ENCODE measurements at places on chromosomes 7 and 10.

- ATAC-seq, result no peak
These were observed 4.6 kb downstream of the ATP6V1F start for GRCh38 chr7:128867241-128867640.

DNA sequence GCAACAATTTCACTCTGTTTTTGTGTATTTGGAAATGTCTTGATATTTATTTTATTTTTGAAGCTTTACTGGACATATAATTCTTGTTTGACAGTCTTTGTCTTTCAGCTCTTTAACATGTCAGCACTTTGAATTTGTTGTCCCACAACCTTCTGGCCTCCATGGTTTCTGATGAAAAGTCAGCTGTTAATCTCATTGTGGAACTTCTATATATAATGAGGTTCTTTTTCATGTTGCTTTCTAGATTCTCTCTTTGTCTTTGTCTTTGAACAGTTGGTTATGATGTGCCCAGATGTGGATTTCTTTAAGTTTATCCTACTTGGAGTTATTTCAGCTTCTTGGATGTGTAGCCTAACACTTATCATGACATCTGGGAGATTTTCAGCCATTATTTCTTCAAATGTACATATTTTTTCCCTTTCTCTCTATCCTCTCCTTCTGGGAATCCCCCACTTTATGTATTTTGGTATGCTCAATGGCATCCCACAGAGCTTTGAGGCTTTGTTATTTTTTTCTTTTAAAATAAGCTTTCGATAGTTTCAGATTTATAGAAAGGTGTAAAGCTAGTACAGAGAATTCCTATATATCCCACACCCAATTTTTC is 9.5 kb upstream of the LMTK2 start:
- no peak for ATAC-seq

DNA sequence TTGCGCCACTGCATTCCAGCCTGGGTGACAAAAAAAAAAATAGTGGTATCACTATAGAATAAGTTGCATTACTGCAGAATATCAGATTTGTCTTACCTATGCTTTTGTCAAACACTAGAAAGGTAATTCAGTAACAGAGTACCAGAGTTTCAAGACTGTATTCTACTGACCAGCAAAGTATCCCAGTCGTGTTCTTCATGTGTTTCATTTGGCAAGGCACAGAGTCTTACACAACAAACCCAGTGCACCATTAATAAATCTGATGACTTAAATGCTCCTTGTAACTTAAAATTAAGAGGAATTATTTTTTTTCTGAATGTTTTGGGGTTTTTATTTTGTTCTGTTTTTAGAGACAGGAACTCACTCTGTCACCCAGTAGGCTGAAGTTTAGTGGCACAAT is 34.4 kb upstream of the PBLD start:
- ATAC-seq, result no peak

DNA sequence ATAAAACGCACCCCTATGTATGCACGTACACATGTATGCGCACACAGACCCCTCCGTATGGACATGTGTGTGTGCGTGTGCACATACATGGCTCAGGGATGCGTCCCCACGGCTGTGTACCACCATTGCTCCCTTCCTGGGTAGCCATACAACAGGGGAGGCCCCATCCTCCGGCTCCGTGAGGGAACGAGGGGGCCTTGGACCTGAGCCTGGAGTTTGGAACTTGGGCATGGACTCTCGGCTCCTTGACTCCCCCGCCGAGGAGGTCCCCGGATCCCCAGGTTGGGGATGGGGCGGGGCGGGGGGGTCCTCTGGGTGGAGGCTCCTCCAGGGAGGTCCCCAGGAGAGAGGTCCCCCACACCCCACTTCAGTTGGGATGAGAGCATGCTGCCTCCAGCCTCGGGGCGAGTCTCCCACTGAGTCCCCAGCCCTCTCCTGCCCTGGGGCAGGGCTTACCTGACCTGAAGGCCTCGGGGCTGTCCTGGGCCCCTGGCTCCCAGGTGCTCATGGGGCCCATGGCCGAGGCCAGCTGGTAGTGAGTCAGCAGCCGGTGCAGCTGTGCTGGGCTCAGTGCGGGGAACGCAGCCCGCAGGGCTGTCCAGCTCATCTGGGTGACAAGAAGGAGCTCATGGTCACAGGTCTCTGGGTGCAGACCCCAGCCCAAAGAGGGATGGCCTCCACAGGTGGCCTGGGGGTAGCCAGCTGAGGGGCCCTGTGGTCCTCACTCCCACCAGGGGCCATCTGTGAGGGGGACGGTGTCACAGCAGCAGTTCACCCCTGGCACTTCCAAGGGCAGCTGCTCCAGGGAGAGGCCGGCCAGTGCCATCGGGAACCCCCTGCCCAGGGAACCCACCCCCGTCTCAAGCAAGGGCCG is 29.9 kb downstream of the AP5Z1 start:
- no peak for ATAC-seq

- ATAC-seq, result no peak
These were observed 18.7 kb downstream of the LCOR start for GRCh38 chr10:96850825-96851224.

DNA sequence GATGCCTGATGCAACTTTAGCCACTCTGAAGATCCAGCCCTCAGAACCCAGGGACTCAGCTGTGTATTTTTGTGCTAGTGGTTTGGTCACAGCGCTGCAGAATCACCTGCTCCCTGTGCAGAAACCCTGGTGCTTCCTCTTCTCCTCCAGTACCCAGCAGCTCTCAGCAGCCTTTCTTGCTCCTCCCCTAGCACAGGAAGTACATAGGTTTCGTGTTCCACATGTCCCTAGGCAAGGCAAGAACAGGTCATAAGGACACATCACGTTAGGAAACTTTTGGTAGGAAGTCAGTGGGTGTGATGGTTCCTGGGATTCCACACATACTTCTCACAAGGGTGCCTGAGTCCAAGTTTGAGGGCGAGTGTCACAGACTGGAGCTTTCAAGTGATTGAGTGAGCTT is 167.9 kb upstream of the PRSS1 start:
- ATAC-seq, result peak; percentile 76

DNA sequence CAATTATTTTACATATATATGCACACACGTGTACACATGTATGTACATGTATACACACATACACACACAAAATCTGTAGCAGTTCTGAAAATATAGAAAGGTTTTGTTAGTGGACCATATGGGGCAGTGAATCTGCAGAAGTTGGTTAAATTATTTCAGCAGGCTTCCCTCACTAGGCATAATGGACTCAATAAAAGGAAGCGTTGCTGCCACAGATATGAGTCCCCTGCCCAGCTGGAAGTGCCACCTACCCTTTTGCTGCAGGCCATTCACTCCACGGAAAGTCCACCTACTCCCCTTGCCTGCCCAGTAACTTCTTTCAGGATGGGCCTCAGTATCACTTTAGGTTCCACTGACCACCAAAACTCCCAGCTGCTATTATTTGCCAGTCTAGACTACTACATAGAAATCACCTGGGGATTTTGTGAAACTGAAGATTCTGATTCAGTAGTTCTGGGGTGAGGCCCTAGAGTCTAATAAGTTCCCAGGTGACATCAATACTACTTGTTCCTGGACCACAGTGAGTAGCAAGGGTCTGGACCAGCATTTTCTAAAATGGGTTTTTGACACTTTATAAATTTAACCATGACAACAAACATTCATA is 29.3 kb upstream of the CROT start:
- peak; percentile 79 for ATAC-seq

- no peak for ATAC-seq
These were observed 770.8 kb downstream of the ANKRD7 start for GRCh38 chr7:118995350-118995749.

DNA sequence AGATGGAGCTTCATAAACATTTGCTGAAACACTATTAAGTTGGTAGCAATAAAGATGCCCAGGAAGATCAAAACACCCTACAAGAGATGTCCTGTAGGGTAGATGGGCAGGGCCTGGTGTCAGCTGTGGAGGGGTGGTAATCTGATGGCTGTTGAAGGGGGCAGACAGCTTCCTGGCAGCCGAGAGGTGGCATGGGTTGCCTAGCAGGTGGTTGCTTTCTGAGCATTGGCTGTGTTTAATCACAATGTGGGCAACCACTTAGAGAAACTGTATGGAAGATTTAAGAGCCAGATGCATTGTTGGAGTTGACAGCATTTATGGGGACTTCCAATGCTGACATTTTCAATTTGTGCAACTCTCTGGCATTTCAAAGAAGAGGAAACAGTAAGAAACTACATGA is 79.9 kb upstream of the SLC26A5 start:
- no peak for ATAC-seq

DNA sequence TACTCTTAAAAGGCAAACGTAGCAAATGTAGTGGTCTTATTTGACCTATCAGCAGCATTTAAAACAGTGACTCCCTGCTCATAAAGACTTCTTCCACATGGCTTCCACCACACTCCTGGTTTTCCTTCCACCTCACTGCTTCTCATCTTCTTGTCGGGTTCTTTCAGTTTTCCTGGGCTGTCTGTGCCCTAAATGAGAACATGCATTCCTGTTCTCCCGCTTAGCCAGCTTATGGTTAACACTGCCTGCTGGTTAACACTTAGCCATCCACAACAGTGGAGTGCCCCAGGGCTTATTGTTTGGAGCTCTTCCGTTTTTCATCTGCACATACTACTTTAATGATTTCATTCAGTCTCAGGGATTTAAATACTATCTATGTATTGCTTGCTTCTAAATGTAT is 34.3 kb upstream of the EXOC6 start:
- no peak for ATAC-seq

DNA sequence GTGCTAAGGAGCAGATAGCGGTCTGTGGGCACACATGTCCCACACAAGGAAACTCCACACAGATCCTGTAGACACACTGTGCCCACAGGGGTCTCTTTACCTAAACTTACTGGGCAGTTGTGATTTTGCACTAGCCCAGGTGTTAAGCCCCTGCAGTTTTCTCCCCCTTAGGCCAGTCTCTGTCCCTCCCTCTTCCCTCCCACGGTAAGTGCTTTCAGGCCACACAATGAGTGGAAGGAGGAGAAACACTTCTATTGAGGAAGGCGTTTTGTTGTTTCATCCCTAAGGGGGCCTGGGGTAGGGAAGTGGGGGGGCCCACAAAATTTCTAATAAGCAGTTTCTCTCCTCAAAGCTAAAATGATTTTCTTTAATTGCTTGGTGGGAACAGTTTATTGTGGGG is 51.4 kb downstream of the FBXW4 start:
- ATAC-seq, result no peak

DNA sequence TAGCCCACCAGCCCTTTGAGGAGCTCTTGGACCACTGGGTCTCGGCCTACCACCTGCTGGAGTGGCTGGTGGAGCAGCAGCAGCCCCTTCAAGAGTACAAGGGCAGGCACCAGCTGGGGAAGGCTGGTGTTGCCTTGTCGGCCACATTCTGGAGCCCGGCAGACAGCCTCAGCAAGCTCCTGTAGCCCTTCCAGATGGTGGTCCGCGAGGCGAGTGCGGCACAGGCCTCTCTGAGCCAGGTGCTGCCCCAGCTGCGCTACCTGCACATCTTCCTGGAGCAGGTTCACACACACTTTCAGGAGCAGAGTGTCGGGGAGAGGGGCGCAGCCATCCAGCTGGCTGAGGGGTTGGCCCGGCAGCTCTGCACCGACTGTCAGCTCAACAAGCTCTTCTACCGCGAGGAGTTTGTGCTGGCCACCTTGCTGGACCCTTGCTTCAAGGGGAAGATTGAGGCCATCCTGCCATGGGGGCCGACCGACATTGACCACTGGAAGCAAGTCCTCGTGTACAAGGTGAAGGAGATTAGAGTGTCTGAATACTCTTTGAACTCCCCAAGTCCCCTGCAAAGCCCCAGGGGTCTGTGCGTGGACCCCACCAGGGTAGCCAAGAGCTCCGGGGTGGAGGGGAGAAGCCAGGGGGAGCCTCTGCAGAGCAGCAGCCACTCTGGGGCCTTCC is 7.0 kb upstream of the ACTR3C start:
- ATAC-seq, result no peak

GRCh38 chr10:10630281-10630680 is 387.4 kb upstream of the CELF2 start:
- no peak for ATAC-seq

DNA sequence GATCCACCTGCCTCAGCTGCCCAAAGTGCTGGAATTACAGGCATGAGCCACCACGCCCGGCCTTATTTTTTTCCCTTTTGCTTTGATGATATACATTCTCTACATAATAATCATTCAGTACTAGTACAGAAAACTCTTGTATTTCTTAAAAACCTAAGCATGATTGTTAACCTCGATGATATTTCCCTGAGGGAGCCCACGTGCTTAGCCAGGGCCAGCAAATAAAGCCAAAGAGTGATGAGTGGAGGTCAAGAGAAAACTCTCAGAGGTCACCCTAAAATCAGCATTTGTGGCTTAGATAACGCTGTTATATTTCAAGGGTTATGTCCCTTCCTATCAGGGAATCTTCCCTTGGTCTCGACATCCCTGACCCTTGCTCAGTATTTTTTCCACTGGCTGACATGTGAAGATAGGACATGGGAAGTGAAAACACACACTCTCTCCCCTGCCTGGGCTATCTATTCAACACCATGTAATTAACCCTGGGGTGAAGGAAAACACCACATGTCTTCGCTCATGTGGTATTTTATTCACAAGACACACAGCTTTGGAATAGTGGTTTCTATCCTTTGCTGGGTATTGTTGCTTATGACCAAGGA is 12.6 kb downstream of the FAM200A start:
- no peak for ATAC-seq

DNA sequence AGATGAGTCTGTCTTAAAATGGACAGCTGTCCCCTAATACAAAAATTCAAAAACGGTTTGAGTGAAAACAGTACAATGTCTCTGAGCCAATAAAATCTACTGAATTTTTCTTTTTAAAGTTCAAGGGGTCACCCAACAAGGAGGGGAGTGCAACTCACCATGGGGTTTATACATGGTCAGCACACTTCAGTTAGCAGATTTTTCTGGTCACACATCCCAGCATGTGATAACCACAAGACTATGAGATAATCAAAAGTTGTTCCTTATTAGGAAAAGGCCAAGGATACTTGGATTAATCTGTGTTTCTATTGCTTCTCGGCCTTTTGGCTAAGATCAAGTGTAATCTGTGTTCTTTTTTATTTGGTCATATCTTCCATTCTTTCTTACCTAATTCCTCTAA is 31.6 kb downstream of the ABCB5 start:
- no peak for ATAC-seq

DNA sequence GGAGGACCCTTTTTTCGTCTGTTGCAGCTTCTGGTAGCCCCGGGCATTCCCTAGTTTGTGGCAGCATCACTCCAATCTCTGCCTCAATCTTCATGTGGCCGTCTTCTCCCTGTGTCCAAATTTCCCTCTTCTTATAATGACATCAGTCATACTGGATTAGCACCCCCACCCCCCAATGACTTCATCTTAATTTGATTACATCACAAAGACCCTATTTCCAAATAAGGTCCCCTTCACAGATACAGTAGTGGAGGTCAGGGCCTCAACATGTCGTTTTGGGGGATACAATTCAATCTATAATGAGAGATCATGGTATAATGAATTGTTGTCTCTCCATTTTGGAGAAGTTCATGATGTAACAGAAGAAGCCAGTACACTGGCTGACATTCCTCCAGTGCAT is 28.1 kb upstream of the EZH2 start:
- no peak for ATAC-seq

Data from activated T-helper 17 cell treated with anti-CD3 and anti-CD28 coated beads, Interleukin-2, amount 50 U/mL, for 72 hours (primary cell).